CD8-positive, alpha-beta memory T cell (primary cell): ENCODE measurements at places on chromosomes 11 and 22.

GRCh38 chr11:43944761-43945311, 2.4 kb downstream of the C11orf96 start:
- DNase-seq: peak; percentile 51

- no peak for DNase-seq
Observed at GRCh38 chr11:23944923-23945322, 551.9 kb upstream of the LUZP2 start.

GRCh38 chr11:17986007-17986710, 26.7 kb downstream of the SERGEF start:
- DNase-seq: no peak

DNA sequence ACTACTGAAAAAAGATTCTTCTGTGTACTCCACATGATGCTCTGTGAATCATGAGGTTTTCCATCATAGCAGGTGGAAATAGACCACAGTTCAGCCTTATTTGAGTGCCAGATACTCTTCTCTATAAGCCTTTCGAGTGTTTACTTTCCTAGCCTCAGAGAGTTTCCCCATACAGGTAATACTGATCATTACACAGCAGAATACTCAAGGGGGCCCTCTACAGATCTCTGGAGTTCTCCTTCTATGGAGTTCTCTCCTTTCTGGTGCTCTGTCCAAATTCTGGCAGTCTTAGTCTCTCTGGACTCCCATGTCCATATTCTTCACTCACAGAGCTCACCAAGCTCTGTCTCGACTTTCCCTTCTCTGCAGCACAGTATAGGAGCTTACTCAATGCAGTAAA, 175.7 kb upstream of the CARD18 start:
- DNase-seq: no peak

DNA sequence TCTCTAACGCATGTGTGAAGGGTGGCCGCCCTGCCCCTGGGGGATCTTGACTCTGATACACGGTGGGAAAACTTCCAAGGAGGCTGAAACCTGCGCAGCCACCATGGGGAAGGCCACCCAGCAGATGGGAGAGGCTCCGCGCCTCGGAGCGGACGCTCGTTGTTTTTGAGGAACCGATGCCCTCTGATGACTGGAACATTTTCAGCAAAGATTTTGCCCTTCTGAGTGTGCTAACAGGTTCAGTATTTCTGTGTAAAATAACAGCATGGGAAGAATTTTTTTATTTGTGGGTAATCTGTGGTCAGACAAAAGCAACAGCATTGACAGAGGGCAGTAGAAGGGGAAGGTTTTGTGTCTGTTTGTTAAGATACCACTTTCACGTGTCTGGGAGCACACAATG, 16.7 kb downstream of the MB start:
- no peak for DNase-seq
